A549 treated with CORT108297 at 1 μM for 4 hours (cell line): ENCODE measurements at places on chromosomes 5 and 9. TPM values are rescaled to one million over a fixed set of nuclear protein-coding genes. Genes with fewer than 3 reads are reported as not detected.

The HMHB1 gene
- total RNA-seq, result not detected in 5 replicates

The TMEFF1 gene
- total RNA-seq, result 0.68 to 1.8 TPM (median 1.2 TPM) in 5 replicates

The FAM153A gene
- not detected in 5 replicates for total RNA-seq

The PCDHGA10 gene
- total RNA-seq, result 0.01 to 0.02 TPM (median 0.02 TPM) in 3 of 5 replicates, not detected in the others

The SPINK13 gene
- total RNA-seq, result 0.10 TPM in 1 of 5 replicates, not detected in the others

The GPX3 gene
- total RNA-seq, result 14.1 to 19.8 TPM (median 17.1 TPM) in 5 replicates
